ENCODE measurements at places on chromosomes 4 and X.

- no peak for DNase-seq
Observed at GRCh38 chr4:183205193-183205592, 106.1 kb downstream of the WWC2 start.

DNA sequence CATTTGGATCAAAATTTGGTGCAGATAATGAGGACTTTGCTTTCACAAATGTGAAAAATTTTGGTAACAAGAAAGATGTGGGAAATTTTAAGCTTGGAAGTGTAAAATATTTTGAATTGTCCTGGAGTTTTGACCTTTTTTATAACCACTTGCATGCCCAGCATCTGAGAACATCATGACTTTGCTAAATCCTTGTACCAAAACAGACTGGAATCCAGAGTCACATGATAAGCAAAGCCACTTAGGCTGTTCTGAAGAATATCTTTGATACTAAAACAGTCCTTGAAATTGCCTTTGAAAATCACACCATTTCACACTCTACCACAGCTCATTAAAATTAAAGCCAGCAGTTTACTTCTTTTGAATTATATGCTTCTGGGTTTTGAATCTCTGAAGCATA, 2.5 kb upstream of the PPM1K start:
- DNase-seq, result no peak

DNA sequence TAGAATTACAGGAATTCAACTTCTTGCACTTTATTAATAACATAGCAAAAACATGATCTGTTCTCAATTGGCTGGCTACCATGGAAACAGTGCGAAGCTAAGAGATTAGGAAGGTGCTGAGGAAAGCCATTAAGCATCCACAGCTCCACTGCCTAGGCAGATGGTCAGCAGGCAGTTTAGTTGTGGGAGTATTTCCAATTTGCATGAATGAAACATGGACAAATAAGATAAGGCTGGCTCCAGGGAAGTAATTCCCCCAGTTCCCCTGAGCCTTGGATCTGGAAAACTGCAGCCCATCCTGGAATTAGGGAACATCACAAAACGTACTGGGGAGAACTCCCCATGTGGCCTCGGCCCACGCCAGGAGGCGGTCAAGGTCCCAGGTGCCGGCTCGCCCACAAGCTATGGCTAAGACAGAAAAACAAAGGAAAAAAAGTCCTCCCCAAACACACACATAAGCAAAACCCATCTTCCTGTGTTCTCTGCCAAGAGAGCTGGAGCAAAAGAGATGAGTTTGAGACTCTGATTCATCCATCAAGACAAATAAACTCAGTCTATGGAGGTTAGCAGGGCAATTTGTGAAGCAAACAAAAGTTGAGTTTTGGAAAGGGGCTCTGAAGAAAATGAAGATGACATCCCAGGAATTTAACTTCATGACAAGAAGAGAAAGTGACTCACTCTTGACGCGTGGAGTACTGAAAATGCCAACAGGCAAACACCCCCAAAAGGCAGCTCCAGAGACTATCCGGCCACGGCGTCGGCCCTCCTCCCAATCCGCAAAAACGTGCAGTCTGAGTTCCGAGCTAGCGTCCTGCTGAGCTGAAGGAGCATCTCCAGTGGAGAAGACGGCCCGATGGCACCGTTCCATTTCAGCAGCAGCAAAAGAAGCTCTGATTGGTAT, 45.1 kb downstream of the IGFBP7 start:
- peak; percentile 36 for DNase-seq

GRCh38 chrX:44343412-44344141, at the start of gene EFHC2:
Gene EFHC2, minus strand, starts transcription at chrX:44343672. Its CDS starts 84 bp downstream, at chrX:44343588.
- no peak for DNase-seq

- DNase-seq, result no peak
Observed at GRCh38 chr4:89708903-89709421, 128.0 kb downstream of the SNCA start.

DNA sequence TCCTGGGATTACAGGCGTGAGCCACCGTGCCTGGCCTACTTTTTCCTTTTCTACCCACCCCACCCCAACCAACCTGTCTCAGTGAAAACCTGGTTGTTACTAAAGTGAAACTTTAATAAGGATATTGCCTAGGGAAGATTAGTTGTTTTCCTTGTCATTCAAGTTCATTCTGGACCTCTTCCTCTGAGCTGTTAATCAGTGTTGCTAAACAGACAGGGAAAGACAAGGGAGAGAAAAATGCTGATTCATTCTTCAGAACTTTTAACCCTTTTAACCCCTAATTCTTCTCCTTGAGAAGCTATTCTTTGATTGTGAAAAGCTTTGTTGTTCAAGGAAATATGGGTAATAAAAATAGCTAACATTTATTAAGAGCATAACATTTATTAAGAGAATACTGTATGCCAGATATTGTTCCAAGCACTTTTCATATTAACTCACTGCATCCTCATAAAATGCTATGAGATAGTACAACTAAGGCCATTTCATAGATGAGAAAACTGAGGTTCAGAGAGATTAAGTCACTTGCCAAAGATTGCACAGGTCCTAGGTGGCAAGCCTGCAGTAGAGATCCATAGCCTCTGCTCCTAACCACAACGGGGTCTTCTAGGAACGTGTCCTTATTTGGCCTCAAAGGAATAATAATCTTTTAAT, 34.8 kb downstream of the OSTC start:
- peak; percentile 4 for DNase-seq

- no peak for DNase-seq
Observed at GRCh38 chrX:10022580-10023245, 55.6 kb downstream of the CLDN34 start.

DNA sequence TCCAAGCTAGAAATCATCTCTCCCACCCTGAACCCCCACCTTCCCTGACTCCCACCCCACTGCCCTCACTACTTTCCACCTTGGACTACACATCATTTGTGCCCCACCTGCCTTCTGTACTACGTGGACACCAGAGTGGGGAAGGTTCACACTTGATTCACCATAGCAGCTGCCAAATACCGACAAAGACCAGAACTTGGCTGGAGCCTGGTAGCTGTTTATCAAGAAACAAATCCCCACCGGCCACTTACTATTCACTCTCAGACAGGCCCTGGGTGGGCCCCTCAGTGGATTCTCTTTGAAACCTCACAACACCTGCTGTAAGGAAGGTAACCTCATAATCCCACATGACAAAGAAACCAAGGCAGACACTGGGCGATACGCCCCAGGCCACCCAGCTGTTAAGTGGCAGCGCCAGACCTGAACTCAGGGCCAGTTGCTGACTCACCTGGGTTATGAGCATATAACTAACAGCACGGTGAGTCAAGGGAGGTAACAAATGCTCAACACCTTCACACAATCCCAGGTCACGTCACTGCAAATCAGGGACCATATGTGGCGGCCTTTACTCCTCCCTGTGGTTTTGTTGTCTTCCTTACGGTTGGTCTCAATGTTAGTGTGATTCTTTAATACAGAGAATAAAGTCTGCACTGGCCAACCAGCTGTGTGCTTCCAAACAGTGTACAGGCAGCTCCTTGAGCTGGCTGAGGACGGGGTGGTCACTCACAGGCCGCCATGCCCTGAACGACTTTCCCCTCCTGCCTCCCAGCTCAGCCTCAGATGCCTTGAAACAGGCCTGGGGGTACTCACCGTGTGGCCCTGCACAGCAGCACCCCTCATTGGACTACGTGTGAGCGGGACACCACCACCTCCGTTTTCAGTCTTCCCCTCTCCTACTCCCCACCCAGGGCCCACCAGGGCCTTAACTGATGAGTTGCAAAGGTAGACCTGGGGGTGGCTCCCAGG, 7.5 kb downstream of the WDR1 start:
- no peak for DNase-seq

- no peak for DNase-seq
Observed at GRCh38 chr4:108443585-108443984, 176.8 kb upstream of the RPL34 start.

- no peak for DNase-seq
Observed at GRCh38 chr4:90145319-90145718, 18.1 kb downstream of the CCSER1 start.

DNA sequence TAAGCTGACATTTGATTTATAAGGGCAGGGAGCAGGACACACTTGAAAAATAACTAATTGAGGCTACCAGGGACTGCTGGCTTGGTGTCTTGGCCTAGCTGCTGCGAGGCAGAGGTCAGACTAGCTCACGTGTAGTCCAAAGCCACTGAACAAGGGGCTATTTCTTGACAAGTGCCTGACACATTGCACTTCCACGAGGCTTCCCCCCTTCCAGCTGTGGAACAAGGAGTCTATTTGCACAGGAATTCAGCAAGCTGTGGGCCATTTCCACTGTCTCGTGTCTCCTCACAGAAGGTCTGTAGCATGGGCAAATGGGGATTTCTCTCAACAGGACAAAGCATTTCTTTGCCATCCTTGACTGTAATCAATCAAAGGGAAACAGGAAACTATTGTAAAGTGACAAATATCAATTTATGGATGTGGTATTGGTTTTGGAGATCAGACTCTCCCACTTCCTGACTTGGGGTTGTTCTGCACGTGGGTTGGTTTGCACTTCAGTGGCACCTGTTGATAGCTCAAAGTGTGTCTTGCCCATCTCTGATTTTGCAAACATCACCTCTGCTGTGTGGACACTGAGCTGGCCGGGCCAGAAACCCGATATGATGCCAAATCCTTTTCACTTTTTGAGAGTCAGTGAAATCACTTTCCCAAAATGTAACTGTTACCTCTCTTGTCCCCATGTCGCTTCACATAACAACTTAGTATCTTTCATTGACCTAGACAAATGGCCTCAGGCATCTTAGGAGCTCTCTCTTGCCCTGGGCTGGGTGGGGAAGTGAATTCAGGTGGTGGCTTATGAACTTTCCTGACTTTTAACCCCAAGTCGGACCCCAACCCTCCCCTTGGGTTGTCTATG, 107.4 kb upstream of the MAMLD1 start:
- DNase-seq, result no peak

GRCh38 chr4:138494116-138494515, 252.0 kb upstream of the SLC7A11 start:
- no peak for DNase-seq

GRCh38 chr4:128854433-128854832, 44.9 kb downstream of the JADE1 start:
- DNase-seq, result no peak

DNA sequence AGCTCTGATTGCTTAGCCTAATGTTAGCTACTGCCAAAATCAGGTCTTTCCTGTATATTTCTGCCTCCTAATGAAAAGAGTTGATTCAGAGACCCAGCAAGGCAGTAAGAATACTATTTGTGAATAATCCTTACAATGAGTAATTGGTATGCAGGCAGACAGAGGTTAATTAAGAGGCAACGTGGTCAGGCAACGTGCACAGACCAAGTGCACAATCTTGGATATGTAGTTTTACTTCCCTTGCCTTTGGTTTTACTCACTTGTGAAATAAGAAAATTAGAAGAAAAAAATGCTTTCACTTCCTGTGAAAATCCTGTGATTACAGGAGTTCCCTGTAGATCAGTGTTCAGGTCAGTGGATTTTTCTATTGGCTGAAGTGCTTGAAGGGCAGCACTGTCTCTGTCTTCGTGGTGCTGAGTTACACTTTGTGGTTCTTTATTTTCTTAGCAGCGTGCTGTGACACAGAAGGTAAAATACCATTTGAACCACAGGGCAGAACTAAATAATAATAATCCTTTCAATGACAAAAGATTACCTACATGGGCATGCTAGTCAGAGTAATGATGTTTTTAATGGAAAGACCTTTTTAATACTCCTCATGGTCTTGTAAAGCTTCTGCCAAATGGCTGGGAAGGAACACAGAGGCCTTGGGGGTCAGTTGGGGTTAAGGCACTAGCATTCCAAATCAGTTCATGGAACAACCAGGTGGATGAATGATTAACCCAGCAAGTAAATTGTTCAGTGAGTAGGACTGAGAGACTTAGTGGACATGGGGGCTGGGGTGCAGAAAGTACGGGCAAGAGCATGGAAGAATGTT, 430.9 kb downstream of the MAPK10 start:
- no peak for DNase-seq

GRCh38 chrX:129525162-129525561, 1.9 kb upstream of the SMARCA1 start:
- DNase-seq, result no peak

DNA sequence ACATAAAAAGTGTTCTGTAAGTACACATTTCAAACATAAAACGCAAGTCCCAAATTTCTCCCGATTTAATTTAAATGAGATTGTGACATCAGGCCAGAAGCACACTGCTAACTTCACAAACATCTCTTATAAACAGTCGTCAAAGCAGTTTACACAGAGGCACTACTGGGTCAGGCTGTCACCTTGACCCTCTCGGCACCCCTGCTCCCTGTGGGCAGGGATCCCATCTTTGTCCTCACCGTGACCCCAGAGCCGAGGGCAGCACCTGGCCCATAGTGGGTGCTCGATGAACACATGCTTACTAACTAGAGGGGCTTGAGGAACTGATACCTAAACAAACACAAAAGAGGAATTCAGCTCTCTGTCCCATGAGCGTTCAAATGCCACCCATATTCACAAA, 22.2 kb downstream of the QDPR start:
- DNase-seq, result no peak

DNA sequence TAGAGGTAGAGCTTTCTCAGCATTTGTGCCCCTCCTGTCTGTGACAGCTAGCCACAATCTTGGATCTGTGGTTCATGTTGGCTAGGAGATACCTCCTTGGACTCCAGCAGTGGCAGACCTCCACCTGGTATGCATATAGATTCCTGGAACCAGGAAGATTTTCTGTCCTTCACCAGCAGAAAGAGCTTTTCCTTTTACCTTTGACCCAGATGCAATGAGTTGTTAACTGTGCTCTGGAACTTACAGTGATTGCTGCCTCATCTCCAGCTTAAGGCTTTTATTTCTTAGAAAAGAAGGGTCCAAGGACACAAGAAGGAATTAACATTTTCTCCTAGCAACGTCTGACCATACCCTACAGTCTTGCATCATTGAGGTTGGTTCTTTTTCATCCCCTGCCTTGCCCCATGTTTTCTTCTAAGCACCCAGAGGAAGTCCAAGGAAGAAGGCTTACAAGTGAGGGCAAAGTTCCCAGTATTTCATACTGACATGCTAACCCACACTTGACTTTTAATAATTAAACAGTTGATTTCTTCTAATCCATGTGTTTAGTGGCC, 217.1 kb upstream of the ARHGAP24 start:
- no peak for DNase-seq

DNA sequence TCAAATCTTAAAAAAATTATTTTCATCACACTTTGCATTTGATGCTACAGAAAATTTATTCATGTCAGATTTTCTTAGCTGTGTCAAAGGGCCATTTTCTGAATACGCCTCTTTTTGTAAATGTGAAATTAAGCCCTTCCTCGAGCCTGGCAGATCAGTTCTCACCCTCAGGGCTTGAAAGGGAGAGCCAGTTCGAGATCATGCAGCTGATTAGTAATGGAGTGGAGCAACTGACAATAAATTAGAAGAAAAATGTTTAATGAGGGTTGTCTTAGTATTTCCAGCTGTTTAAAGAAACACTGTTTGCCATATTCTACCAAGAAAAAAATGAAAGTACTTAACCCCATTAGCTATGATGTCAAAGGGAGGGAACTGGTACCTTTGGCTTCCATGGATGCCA, 28.7 kb downstream of the CC2D2A start:
- DNase-seq, result no peak

DNA sequence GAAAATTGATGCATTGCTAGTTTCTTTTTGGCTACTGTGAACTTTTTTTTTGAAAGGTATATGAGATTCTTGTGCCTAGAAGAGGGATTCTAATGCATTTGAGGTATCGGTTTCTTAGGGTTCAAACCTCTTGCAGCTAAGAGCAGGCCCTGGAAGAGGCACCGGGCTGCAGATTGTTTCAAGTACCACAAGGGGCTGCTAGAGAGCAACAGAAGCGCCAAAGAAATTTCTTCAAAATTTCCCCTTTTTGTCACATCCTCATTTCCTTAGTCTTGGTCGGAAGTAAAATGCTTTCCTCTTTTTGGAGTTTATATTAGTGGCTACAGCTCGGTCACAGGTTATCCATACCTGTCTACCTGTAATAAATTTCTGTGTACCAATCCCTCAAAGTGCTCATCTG, 89.8 kb downstream of the PDGFRA start:
- peak; percentile 18 for DNase-seq

GRCh38 chr4:78478523-78478922, 73.0 kb upstream of the ANXA3 start:
- no peak for DNase-seq

Measured in NCI-H460 (cell line).